ENCODE measurements at places on chromosomes 5 and 9. TPM values are rescaled to one million over a fixed set of nuclear protein-coding genes. Genes with fewer than 3 reads are reported as not detected.
A peak's percentile ranks its signal among the peaks of the same experiment; 100 is the strongest.

Gene CDO1
- not detected for total RNA-seq

Gene ZDHHC11B
- 5.1 TPM for total RNA-seq

GRCh38 chr5:112012104-112012503, 255.1 kb upstream of the NREP start:
- no peak for DNase-seq

GRCh38 chr5:36079200-36079781, 12.6 kb upstream of the UGT3A2 start:
- no peak for DNase-seq

DNA sequence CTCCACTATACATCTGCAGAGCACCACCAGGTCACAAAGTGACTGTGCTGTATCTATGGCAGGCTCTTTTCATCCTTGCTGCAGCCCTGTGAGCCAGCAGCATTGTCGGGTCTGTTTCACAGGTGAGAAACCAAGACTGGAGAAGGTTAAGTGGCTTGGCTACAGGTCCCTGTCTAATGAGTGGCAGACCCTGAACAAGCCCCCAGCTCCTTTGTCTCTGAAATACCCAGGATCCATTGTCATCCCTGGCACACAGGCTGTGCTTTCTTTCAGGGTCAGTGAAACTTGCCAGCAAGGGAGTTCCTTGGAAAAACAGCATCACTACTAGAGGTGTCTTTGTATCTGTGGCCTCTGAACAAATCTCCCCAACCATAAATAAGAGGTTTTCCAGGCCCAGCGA, 27.6 kb upstream of the CXCL14 start:
- DNase-seq: no peak

DNA sequence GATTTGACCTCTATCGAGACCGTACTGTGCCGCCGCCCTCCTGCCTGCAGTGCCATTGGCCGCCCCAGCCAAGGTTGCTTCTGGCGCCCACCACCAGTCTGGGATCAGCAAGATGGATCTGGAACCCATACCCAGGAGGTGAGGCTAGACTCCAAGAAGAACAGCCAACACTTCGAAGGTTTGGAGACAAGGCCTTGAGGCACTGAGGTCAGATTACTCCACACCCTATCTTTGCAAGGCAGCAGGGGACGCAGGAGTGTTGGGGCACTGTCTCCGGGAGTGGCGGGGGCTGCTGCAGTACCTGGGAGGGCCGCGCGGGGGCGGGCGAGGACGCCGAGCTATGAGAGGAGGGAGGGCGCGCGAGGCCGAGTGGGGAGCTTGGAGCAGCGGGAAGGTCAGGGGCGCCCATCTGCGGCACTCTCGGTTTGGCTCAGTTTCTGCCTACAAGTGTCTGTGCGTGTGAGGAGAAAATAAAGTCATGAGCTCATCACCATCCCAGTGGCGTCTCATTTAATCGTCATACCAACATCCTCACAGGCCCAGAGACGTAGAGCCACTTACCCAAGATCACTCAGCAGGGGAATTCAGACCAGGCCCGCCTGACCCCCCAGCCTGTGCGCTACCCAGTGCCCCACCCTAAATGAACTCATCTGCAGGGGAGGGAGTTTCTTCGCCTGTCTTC, 20.5 kb upstream of the PSD2 start:
- peak; percentile 79 for DNase-seq

Measured in CD8-positive, alpha-beta T cell (primary cell).